Mammary epithelial cell (primary cell): ENCODE measurements at places on chromosomes 11 and 22. TPM values are rescaled to one million over a fixed set of nuclear protein-coding genes. Genes with fewer than 3 reads are reported as not detected.

Gene SEC14L6
- total RNA-seq, result not detected in 2 replicates

Gene ABCC8
- total RNA-seq, result not detected in 2 replicates

Gene DMC1
- total RNA-seq, result 0.61 and 1.3 TPM in 2 replicates

Gene TRIM48
- not detected in 2 replicates for total RNA-seq

Gene DEPDC7
- total RNA-seq, result 5.2 TPM

Gene ARHGAP8
- total RNA-seq, result 45.6 and 47.6 TPM in 2 replicates

Gene CDC42BPG
- total RNA-seq, result 10.5 TPM

Gene ART1
- not detected in 2 replicates for total RNA-seq

Gene STARD10
- 32.8 TPM for total RNA-seq

Gene FOLH1
- total RNA-seq, result 0.33 TPM

Gene HDAC10
- total RNA-seq, result 10.7 TPM

Gene FERMT3
- total RNA-seq, result 0.83 and 1.9 TPM in 2 replicates

Gene EHBP1L1
- total RNA-seq, result 17.5 TPM

Gene CRYBB2
- not detected for total RNA-seq

Gene JAML
- total RNA-seq, result not detected

Gene MS4A12
- total RNA-seq, result not detected in 2 replicates

Gene MS4A7
- total RNA-seq, result not detected in 2 replicates

Gene C11orf42
- not detected in 2 replicates for total RNA-seq
